ENCODE measurements at places on chromosomes 6 and 20.

DNA sequence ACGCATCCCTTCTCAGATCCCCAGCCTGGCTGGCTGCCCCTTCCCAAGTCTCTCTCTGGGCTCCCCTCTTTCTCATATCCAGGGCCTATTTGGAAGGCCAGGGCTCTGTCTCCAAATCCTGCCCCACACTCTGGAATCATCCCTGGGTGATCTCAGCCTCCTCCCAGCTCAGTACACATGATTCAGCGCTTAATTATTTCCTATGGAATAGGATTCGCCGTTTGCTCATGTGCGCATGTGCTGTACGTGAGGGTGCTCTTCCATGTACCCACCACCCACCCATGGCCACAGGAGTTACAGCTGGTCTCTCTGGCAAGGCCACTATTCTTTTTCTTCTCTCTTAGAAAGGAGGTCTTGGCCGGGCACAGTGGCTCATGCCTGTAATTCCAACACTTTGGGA, 81.7 kb upstream of the FOXP4 start:
- DNase-seq = no peak

- DNase-seq = no peak
Observed at GRCh38 chr6:140040396-140040795, 665.9 kb upstream of the CITED2 start.

DNA sequence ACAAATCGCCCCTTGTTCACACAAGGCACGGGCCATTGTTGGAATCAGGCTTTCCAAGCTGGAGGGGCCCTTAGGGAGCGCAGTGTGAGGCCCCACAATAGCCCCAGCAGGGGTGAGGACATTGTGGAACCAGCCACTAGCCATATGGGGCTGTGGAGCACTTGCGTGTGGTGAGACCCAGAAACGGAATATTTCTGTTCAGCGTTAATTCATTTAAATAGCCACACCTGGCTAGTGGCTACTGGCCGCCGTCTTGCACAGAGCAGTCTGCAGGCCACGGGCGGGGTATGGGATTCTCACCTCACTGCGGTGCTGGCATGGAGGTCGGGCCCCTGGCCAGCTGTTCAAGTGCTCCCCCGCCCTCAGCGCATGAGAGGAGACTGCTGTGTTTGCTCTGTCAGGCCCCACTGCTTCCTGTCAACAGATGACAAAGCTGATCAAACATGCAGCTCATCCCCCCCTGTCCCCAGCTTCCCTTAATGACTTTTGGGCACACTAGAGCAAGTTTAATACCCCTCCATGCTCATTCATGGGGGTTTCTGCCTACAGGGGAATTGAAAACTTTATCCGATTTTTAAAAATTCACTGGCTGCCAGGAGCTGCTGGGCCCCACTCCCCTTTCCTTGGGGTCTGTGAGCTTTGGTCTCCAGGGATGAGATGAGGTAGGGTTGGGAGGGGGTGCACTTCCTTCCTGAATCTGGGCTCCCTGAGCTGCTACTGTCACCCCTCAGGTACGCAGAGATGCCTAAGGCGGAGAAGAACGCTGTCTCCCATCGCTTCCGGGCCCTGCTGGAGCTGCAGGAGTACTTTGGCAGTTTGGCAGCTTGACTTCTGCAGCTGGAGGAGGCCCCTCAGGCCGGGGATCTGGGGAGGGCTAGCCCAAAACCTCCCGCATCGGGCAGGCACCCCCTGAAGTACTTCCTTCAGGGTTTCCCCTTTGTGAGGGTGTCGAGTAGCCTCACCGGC, 13.6 kb downstream of the ITPA start:
- no peak for DNase-seq

DNA sequence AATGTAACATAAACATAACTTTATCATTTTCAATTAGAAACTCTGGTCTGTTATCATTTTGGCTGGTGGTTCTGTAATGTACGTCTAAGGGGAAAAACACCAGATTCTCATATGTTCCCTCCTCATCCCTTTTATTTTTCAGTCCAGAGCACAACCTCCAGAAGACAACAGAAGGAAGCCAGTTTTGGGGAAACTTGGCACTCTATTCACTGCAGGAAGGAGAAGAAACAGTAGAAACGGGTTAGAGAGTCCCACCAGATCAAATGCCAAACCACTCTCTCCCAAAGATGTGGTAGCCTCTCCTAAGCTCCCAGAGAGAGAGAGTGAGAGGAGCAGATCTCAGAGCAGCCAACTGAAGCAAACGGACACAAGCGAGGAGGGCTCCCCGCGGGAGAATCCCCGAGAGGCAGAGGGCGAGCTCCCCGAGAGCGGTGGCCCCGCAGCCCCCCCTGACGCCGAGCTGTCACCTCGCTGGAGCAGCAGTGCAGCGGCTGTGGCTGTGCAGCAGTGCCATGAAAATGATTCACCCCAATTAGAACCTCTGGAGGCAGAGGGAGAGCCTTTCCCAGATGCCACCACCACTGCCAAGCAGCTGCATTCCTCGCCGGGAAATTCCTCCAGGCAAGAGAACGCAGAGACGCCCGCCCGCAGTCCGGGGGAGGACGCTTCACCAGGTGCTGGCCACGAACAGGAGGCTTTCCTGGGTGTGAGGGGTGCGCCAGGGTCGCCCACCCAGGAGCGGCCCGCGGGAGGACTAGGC, 117.8 kb downstream of the RTN4IP1 start:
- DNase-seq = no peak

DNA sequence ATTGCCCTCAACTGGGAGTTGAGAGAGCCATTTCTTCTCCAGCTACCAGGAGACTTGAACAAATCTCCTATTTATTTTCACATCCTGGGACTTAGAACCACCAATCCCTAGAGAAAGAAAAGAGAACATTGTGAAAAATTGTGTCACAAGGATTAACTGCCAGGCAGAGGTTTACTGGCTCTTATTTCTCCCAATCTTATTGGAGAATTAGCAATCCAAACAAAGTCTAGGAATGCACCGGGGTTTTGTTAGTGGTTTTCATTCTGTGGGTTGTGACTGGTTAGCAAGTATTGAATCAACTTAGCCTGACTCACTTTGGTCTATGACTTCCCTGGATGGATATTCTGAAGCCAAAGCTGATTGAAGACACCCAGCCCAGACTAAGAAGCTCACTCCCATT, 21.2 kb upstream of the ENPP5 start:
- no peak for DNase-seq

DNA sequence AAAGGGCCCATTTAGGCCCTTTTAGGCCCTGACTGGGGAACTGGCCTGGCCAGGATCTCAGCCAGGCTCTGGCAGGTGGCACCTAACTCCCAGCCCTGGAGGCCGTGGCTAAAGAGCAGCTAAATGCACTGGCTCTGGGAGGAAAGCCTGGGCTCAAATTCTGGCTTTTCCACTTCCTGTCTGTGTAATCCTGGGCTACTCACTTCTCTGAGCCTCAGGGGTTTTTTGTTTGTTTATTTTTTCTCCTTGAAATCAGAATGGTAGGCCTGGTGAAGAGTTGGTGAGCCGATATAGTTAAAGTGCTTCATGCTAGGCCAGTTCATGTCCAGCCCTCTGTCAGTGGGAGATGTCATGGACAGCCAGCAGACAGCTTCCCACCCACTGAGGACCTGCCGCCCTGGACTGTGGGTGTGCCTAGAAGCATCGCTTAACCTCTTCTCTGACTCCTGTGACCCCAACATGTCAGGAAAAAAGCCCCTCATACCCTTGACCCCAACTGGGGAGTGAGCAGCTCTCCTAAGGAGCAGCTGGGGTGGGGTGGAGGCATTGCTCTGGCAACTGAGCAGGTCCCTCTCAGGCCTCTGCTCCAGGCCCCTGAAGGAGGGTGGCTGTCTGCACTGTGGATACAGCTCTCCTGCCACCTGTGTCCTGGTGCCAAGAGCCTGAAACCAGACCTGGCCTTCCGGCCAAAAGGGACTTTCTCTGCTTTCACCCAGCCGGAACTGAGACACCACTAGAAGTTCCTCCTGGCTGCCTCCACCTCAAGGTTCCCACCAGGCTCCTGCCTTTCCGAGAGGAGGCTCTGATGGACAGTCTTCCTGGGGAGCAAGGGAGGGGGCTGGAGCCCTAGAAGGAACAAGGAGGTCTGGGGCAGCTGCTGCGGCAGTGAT, 57.2 kb upstream of the MYL9 start:
- DNase-seq = no peak

DNA sequence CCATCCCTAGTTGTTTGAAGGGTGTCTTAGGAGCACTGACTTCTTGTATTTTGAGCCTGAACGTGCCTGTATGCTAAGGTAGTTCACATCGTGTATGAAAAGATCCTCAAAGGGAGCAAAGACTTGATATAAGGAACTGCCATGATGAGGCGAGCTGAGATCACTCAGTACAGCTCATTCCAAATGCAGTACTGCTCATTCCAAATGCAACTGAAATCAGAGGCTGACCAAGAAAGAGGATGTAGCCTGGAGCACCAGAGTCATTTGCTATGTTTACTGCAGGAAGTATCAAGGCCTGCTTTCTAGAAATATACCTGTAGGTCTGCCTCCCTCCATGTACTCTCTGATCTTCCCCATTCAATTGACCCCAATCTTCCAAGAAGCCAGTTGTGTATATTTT, 832.2 kb downstream of the EYS start:
- no peak for DNase-seq

DNA sequence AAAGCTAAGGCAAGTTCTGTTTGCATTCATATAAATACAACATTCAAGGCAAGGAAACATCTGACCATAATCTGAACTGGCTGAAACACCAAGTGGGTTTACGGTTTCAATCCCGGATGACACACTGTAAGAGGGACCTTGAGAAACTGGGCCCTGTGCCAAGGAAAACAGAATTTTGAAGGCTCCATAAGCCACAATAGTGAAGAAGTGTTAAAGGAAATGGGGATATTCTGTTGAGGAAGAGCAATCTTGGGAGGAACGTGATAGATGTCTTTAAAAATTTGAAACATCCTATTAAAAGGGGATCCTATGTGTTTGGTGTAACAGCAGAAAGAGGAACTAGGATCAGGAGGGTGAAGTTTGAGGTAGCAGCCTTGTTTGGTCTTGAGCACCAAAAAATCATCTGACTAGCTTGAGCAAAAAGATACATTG, 82.4 kb upstream of the TAB2 start:
- no peak for DNase-seq

DNA sequence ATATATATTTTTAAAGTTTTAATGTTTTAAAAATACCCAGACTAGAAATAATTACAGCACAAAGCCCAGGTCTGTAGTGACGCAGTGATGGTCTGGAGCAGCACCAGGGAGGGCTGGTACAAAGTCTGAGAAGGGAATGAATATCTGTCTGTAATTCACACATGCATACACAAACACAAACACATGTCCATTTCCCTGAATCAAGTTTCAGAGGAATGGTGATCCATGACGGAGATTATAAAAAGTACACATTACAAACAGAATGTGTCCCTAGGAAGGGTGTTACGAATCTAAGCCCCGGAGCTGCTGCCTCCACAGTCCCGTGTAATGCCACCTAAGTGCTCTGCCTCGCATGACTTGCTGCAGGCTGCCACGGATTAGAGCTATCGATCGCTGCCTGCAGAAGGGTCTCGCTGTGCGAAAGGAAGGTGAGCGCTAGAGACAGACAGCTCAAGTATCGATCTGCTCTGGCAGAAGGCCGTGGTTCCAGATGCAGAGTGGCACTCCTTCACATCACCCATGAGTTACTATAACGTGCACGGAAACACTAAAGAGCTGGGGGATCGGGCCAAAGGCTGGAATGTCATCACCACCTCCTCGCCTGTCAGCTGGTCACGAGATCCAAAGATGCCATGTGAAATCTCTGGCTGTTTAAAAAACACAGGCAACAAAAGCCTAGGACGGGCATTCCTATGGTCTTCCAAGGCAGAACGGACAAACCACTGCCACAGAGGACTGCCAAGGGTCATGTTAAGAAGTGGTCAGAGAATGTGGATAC, 87.1 kb downstream of the INSM1 start:
- DNase-seq = no peak

- DNase-seq = no peak
Observed at GRCh38 chr6:116512111-116512559, 696 bp downstream of the CALHM5 start.

DNA sequence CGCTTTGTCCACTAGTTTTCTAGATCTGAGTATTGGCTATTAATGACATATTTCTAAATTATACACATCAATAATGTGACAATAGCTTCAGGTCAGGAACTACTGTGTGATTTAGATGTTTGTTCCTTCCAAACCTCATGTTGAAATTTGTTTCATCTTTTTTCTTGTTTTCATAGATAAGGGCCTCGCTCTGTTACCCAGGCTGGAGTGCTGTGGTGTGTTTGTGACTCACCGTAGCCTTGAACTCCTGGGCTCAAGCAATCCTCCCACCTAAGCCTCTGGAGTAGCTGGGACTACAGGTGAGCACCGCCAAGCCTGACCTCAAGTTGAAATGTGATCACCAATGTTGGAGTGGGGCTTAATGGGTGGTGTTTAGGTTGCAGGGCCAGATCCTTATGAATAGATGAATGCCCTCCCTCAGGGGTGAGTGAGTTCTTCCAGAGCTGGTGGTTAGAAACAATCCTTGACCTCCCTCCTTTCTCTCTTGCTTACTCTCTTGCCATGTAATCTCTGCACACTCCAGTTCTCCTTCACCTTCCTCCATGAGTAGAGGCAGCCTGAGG, 5.9 kb upstream of the NQO2 start:
- no peak for DNase-seq

DNA sequence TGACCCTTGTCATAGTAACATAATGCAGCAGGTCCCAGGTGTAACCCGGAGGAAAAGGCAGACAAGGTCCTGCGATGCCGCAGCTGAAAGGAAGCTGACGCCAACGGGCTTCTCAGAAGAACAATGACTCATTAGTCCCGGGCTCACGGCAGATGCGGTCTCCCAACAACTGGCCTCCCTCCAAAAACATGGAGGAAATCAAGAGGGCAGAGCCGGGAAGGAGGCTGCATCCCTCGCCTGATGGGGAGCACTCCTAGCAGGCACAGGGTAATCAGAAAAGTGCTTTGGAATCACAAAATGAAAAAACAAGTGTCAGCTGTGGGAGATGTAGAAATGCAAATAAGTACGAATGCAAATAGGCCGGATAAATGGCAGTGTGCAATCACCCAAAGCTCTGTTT, 165.2 kb upstream of the AGPAT4 start:
- peak; percentile 76 for DNase-seq

GRCh38 chr20:48214601-48215000, 429.3 kb upstream of the SULF2 start:
- no peak for DNase-seq

DNA sequence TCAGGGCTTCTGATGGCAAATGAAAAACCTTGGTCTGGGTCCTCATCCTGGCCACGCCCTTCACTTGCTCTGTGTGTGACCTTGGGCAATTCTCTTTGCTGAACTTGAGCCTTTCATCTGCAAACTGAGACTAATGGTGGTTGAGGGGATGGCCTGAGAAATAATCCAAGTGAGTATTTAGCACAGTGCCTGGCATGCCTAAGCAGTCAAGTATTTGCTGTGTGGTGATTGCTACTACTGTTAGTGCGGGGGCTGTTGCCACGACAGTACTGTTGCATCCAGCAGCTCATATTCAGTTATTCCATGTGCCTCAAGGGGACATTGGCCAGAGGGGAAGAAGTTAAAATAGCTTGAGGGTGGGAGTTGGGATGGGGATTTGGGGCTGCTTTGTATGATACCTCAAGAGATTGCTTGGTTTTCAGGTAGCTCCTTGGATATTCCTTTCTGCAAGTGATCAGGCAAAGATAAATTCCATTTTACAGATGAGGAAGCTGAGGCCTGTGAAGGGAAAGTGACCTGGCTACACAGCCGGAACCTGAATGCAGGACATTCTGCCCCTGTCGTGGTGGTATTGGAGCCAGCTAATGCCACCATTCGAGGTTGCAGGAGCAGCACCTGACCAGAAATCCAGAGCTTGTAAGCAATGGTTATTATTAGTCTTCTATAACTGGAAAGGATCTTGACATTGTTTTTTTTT, 45.1 kb upstream of the EPB41L1 start:
- DNase-seq = no peak

- DNase-seq = peak; percentile 28
Observed at GRCh38 chr20:38203337-38203980, 38.4 kb upstream of the TGM2 start.

GRCh38 chr6:579339-579738, 77.6 kb downstream of the HUS1B start:
- no peak for DNase-seq
